Suppressor macrophage (primary cell): ENCODE measurements at places on chromosomes 12 and 14.

DNA sequence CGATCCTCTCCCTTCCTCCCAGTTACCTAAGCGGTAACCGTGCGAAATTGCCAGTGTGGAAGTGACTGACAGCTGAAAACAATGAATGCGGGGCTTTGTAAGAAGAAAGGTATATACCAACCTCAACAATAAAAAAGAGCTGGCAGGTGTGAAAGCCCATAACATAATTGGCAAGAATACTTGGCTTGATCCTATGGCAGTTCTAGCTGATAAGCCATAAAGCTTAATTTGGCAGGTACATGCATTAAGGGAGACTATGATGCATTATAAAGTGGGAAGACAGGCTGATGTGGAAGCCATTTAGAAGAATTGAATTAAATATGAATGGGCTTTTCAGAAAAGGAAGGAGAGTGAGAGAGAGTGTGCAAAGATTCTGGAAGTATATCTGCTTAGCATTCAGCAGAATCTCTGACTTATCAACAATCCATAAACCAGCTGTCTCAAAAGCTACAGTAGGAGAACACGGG is 71.3 kb downstream of the CRACR2A start:
- no peak for DNase-seq

- no peak for DNase-seq
Measured at GRCh38 chr12:118124333-118124874, 11.5 kb upstream of the PEBP1 start.

DNA sequence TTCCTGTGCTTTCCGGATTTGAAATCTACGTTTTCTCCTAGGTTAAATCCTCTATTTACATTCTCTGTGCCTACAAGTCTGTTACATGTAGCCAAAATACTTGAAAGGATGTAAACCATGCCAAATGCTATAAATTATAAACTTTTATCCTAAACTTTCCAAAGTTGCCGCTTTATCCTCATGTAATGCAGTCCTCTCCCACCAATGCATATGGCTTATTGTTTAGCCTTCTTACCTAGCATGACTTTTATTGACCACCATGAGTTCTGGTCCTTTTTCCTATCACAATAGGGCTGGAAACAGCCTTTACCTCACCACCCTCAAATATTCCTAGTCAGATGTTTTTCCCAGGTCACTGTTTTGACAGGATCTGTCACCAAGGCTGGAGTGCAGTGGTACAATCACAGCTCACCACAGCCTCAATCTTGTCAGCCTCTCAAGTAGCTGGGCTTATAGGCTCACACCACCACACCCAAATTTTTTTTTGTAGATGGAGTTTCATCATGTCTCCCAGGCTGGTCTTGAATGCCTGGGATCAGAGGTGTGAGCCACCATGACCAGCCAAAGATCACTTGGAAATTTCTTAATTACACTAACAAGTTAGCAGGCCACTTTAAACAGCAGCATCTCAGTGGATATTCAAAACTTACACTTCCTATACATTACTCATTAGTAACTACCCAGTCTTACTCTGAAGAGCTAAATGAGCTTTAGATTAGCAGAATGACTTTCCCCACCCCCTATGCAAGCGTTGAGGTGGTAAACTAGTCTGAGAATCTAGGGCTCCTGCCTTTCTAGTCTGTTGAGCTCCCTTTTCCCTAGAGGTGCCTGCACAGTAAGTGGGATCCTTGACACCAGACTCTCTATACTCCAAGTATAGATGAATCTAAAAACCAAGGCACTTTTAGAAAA is 4.1 kb downstream of the TUBA1B start:
- no peak for DNase-seq

DNA sequence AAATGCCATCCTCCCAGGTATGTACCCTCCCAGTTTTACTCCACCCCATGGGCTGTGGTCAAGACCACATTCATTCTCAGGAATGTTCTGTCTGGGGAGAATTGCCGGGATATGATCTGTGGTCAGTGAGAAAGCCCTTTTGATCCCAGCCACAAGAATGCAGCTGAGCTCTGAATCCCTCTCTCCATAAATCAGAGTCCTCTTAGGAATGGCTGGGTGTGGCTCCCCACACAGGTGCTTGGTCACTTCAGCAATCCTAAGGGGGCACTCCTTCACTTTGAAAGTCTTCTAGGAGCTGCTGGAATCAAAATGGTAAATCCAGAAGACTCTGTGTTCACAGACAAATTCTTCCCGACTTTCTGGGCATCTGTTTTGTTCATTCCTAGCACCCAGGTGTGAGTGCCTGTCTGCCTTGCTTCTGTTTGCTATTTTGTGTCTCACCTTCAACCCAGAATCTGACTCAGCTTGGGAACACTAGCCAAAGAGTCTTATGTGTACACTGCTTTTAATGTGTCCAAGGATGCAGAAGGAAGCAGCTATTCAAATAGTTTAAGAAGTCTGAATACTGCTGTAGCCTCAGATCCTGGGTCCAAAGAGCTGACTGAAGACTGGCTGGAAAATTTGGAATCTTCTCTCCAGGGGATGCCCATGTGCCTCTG is 144.6 kb upstream of the CDKN3 start:
- no peak for DNase-seq

GRCh38 chr12:120225852-120226640 is 25.1 kb upstream of the RPLP0 start:
- DNase-seq = peak; percentile 64

- DNase-seq = no peak
Measured at GRCh38 chr12:65696227-65696626, 128.1 kb upstream of the HMGA2 start.

DNA sequence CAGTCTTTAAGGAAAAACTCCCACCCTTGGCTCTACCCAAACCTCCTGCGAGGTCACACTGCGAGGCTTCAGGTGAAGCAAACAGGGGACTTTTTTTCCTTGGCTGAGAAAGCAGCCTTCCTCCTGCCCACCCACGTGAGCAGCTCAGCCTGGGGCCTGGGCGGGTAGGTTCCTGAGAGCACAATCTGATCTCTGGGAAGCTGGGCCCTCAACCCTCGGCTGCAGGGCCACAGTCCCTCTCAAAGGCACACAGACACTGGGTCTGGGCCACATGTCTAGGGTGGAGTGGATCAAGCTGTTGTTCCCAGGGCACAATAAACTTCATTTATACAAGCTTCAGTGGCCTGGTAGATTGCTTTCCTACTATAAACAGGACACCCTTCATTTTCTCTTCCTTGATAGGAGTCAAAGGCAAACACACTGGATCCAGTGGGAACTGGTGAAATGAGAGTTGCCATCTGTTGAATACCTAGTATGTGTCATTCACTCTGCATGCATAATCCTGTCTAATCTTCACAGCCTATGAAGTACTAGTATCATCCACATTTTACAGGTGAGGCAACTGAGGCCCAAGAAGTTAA is 41.3 kb upstream of the PNMA1 start:
- DNase-seq = peak; percentile 71

DNA sequence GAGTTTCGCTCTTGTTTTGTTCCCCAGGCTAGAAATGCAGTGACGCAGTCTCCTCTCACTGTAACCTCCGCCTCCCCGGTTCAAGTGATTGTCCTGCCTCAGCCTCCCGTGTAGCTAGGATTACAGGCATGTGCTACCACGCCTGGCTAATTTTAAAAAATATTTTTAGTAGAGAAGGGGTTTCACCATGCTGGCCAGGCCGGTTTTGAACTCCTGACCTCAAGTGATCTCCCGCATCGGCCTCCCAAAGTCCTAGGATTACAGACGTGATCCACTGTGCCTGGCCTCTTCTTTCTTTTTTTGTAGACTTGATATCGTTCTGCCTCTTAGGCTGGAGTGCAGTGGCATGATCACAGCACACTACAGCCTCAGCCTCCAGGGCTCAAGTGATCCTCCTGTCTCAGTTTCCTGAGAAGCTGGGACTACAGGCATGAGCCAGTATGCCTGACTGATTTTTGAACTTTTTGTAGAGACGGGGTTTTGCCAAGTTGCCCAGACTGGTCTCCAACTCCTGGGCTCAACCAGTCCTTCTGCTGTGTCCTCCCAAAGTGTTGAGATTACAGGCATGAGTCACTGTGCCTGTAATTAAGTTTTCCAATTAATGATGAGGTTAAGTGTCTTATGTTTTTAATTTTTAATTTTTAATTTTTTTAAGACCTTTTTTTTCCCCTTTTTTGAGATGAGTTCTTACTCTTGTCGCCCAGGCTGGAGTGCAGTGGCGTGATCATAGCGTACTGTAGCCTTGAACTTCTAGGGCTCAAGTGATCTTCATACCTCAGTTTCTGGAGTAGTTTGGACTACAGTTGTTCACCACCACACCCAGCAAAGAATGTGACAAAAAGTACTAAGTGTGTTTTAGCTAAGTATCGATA is 10.2 kb downstream of the RCOR1 start:
- no peak for DNase-seq

- no peak for DNase-seq
Measured at GRCh38 chr14:96042248-96042930, 3.2 kb downstream of the C14orf132 start.
